ENCODE measurements at places on chromosomes 5 and 9.

- no peak for DNase-seq
Observed at GRCh38 chr5:126888175-126888574, 111.2 kb downstream of the LMNB1 start.

DNA sequence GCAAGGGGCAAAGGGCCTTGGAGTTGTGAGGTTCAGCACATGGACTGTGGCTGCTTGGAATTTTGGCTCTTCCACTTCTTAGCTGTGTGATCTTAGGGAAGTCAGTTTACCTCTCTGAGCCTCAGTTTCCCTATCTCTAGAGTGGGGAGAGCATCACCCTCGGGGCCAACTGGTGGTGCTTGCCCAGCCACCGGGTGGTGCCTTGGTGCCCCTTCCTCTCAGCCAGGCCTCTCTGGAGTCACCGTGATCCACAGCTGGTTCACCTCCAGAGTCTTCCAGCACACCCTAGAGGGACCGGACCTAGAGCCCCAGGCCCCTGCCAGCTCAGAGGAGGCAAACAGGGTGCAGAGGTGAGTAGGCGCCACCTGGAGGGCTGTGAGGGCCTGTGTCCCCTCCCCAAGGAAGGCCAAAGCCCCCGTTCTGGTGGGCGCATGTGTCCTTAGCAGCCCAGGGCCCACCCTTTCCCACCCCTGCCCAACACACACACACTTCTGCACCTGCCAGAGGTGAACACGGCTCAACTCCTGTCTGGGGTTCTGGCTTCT, 7.7 kb downstream of the ADGRD2 start:
- DNase-seq: no peak

DNA sequence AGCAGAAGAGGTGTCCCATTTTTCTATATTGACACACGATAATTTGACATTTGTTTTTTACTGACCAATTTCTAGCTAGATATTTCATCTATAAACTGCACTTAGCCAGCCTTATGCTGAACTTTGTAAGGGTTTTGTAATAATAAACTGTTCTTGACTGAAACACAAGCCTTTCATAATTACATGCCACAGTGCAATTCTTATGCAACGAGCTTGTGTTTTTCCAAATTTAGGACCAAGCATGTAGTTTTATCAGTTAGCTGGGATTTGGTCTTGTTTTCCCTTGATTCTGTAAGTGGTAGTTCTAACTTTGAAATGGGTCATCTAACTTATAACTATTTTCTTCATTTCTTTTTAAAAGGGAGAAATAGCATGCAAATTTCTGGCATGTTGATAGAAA, 1.3 kb upstream of the LURAP1L start:
- no peak for DNase-seq

- DNase-seq: no peak
Observed at GRCh38 chr5:98474782-98475181, 298.7 kb upstream of the RGMB start.

DNA sequence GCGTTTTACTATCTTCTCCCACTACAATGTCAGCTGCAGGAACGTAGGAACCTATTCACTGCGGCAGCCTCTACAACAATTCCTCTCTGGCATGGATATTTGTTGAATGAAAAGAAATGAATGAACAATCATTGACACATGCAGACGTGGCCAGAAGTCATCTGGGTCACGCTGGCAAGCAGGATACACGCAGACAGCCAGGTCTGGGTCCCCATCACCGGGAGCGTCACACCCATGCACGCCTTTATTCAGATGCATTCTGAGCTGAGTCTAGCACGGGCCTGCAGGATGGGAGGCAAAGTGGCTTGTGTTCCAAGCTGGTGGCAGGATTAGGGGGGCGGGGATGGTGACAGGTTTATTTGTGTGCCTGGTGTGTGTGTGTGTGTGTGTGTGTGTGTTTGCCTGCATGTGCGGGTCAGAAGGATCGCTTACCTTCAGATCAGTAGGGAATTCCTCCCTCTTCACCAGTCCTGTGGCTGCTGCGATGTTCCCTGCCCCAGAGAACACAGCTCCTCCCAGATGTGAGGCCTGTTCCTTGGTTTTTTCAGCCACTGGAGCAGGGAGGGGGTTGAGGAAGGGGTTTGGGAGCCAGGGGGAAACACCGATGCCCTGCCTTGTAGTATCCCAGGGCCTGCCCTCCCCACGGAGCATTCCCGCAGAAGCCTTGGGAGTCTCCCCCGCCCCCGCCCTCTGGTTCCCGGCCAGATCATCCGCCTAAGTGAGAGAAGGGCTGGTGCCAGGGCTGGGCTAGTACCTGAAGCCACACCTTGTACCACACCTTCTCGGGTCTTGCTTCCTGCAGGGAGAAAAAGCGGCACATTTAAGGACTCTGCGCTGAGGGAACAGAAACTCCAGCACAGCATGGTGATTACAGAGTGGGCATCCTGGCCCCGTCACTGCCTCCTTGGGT, 4.1 kb downstream of the SNCB start:
- no peak for DNase-seq

DNA sequence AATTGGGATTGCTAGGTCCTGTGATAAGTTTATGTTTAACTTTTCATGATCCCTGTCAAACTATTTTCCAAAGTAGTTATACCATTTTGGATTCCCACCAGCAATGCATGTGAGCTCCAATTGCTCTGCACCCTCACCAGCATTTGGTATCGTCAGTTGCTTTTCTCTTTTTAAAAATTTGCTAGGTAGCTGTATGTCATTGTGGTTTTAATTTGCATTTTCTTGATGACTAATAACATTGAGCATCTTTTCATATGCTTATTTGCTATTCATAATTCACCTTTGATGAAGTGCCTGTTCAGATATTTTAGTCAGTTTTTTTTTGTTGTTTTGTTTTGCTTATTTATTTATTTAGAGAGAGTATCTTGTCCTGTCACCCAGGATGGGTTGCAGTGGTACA, 12.5 kb downstream of the TAF1L start:
- DNase-seq: no peak

Data from stimulated activated CD4-positive, alpha-beta T cell treated with anti-CD3 and anti-CD28 coated beads, Interleukin-4, amount 100 ng/mL, for 1 hour (primary cell).